ENCODE measurements at places on chromosomes 5 and 9.

GRCh38 chr5:79774855-79775237, 85.2 kb downstream of the CMYA5 start:
- DNase-seq, result no peak

- no peak for DNase-seq
Observed at GRCh38 chr9:84368601-84369000, 28.0 kb upstream of the SLC28A3 start.

GRCh38 chr5:109250533-109251329, 159.0 kb downstream of the PJA2 start:
- DNase-seq, result no peak

DNA sequence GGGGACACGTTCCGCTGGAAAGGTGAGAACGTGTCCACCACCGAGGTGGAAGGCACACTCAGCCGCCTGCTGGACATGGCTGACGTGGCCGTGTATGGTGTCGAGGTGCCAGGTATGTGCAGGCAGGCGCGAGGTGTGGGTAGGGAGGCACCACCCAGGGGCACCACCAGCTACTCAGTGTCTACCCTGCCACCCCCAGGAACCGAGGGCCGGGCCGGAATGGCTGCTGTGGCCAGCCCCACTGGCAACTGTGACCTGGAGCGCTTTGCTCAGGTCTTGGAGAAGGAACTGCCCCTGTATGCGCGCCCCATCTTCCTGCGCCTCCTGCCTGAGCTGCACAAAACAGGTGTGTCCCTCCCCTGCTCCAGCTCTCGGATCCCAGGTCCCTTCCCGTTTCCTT, 15.1 kb downstream of the SLC27A4 start:
- no peak for DNase-seq

DNA sequence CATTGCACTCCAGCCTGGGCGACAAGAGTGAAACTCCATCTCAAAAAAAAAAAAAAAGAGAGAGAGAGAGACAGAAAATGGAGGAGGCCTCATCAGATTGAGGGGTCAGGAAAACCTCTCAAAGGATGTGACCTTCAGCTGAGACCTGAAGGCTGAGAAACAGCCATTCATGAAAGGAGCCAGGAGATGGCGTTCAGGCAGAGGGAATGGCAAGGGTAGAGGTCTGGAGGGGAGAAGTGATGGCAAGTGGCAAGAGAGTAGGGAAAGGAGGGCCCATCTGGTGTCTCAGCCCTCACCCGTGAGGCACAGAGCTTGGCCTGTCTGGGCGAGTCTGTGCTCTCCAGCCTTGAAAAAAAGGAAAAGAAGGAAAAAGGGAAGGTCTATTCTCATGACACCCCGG, 17.0 kb downstream of the CAMK2A start:
- no peak for DNase-seq

GRCh38 chr5:38795986-38796741, 49.6 kb upstream of the OSMR start:
- DNase-seq, result no peak

GRCh38 chr5:136028782-136029742, at the start of gene TGFBI:
Gene TGFBI, plus strand, starts transcription at chr5:136028988. Its CDS starts 68 bp downstream, at chr5:136029056.
- DNase-seq, result no peak

DNA sequence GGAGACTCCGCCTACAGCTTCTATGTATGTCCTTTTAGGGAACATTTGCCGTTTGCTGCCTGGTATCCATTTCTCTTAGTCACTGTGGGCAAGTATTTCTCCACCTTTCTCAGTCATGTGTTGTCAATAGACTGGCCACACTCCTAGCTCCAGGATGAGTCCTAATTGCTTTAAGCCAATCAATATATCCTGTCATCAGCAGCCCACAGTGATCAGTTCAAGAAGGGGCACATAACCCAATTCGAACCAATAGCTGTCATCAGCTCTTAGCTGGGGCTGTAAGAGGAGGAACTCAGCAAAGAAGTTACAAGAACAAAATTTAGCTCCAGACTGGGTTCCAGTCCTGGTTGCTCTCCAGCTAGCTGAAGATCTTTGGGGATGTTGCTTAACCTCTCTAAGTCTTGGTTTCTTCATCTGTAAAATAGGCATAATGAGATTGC, 70.7 kb upstream of the MAN2A1 start:
- DNase-seq, result no peak

- no peak for DNase-seq
Observed at GRCh38 chr5:23146183-23146582, 293.0 kb upstream of the CDH12 start.

DNA sequence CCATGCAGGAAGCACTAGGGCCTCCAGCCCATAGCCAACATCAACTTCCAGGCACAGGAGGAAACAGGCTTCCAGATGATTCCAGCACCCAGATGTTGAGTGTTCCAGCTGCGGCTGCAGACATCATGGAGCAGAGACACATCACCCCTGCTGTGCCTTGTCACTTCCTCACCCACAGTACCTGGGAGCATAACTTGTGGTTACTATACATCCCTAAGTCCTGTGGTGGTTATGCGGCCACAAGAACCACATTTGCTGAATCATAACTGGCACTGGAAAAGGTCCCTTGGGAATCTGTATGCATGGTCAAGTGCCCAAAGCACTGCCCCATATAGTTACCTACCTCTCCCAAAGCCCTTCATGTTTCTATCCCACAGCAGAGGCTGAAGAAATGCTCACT, 56.6 kb downstream of the WHRN start:
- no peak for DNase-seq

GRCh38 chr5:9920697-9921096, 290.5 kb upstream of the TAS2R1 start:
- no peak for DNase-seq

- no peak for DNase-seq
Observed at GRCh38 chr5:11563822-11564221, 340.4 kb downstream of the CTNND2 start.

DNA sequence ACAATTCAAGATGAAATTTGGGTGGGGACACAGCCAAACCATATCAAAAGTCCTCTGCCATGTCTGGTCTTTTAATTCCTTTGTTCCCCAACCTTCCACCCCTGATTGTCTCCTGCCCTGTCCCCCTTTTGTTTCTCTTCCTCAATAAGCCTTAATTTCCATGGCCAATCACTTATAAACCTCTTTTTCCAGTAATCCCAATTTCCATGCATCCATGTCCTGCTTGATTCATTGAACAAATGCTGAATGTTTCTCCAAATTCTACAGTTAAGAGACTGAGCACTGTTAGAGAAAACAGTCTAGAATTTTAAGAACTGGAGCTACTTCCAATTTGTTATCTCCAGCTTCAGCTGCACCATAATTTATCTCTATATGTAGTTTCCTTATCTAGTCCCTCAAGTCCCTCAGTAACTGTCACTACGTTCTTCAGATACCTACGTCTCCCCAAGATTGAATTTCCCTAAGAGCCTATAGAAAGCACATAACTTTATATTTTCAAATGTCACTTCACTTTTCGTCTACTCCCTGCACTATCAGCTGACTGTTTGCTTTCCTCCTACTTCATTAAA, 34.2 kb downstream of the TARS1 start:
- no peak for DNase-seq

DNA sequence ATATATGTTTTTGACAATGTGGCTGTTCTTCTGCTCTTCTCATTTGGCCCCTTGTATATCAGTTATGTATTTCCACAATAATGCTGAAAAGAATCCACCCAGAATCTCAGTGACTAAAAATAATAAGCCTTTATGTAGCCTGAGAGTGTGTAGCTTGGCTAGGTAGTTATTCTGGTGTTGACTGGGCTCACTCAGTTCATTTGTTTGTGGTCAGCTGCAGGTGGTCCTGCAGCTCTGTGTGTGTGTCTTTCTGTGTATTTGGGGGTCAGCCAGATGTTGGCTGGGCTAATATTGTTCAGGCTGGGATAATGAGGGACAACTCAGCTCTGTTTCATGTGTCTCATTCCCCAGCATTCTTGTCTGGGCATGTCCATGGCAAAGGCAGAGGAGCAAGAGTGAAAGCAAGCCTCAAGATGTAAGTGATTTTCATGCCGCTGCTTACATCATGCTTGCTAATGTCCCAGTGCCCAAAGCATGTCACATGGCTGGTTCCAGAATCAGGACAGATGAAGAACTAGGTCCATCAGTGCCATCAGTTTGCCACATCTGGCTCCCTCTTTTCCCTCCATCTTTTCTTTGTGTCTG, 162.8 kb downstream of the KCTD16 start:
- DNase-seq, result no peak

DNA sequence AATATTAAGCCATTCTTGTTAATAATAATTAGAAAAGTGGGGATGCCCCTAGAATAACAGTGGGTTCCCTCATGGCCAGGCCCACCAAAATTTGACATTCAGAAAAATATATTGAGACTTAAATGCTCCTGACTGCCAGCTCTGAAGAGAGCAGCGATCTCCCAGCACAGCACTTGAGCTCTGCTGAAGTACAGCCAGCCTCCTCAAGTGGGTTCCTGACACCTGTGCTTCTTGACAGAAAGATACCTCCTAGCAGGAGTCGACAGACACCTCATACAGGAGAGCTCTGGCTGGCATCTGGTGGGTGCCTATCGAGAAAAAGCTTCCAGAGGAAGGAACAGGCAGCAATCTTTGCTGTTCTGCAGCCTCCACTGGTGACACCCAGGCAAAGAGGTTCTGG, 261.5 kb downstream of the DTWD2 start:
- no peak for DNase-seq

- DNase-seq, result peak; percentile 31
Observed at GRCh38 chr5:219460-219863, 1.3 kb downstream of the SDHA start.

GRCh38 chr9:112091810-112092209, 83.3 kb downstream of the SUSD1 start:
- no peak for DNase-seq

- DNase-seq, result no peak
Observed at GRCh38 chr5:1028481-1029281, 20.1 kb downstream of the NKD2 start.

DNA sequence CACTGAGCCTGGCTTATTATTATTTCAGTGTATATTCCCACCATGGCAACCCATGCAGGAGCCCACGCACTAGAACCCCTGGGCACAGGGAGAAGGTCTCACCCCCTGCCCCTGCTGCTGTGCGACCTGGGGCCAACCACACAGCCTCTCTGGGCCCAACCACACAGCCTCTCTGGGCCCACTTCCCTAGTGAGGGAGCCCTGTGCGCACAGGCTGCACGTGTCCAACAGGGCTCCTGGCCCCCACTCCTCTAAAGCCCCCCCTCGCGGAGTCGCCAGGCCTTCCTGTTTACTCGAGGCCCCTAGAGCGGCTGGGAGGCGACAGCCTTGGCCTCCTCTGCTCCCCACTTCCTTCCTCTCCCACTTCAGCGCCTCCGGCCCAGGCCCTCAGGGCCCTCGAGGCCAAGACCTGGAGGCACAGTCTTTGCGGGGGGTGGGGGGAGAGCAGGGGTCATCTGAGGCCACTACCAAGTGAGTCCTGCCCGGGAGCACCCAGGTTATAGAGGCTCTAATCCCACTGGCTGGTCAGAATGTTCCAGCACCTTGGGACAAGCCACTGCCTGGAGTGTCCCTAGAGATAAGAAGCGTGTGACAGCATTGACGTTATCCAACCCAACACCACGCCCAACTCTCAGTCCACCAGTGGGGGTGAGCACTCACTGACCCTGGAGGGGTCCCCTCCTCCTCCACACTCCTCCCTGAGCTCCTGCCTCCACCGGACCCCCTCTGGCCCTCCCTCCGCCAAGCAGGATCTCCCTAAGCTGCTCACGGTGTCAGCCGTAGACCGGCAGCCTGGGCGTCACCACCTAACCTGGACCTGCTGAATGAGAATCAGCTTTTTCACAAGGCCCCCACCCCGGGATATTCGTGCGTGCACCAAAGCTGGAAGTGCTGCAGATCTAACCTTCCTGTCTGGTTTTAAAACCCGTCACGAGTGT, 7.9 kb upstream of the ENG start:
- peak; percentile 44 for DNase-seq

GRCh38 chr5:80707645-80708044, 52.9 kb upstream of the DHFR start:
- no peak for DNase-seq

GRCh38 chr5:179819296-179820126, 1.2 kb upstream of the SQSTM1 start:
- DNase-seq, result peak; percentile 28

- DNase-seq, result no peak
Observed at GRCh38 chr9:16611983-16612382, 258.5 kb downstream of the BNC2 start.

DNA sequence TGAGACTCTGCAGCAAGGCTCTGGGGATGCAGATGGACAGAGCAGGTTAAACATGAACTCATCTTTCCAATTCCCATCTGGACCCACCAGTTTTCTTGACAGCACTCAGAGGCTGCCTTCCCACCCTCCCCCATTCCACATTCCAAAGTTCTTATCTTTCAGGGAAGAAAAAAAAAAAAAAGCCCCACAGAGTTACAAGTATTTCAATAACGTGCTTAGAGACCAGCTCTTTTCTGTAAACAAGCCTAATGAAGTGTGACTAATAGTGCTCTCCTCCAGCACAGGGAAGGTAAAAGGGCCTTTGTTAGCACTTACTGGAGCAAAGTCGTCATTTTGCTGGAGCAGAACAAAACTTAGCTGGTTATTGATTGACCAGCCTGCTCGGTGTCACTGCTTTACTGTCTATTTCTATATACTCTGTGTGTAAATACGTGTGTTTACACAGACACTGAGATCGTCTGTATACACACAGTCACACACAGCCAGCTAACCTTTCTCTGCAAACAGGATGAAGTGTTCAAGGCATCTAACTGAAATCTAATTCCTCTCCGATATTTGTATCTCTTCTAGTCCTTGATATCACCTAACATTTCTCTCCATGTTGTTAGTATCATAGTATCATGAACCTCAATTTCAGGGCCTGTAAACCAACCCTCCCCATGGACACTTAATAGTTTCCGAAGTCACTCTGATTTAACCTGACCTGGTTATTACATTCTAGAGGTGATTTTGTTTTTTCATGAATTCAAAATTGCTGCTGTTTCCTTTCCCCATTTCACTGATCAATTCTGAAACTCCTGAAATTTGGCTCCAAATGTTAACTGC, 84.9 kb downstream of the ZNF608 start:
- no peak for DNase-seq

DNA sequence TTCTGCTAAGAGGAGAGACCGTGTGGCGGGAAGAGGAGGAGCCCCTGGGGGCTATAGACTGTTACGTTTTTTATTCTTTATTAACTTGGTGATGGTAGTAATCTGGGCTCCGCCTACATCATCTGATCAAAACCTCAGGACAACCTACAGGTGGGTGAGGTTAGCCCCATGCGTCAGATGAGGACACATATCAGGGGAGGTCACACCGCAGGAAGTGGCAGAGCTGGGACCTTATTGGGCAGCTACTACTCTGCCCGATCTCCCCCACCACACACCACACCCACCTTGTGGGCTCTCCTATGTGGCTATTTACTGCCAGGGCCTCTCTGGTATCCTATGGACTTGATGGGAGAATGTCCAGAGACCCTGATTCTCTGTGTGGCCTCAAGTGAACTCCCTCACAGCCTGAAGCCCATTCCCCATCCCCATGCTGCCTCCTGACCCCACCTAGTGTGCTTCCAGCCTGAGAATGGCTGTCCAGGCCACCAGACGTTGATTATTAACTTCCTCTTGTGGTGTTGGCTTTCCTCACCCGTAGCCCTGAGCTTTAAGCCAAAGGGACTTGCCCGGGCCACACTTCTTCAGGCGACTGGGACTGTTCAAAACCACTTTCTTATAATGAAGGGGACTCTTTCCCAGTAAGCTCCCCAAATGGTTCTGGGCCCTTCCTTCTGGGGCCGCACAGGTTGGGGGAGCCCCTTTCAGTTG, 8.2 kb downstream of the UNC5A start:
- peak; percentile 43 for DNase-seq

- no peak for DNase-seq
Observed at GRCh38 chr5:31413030-31413812, 118.7 kb downstream of the DROSHA start.
